ENCODE measurements at places on chromosomes 5 and 9. TPM values are rescaled to one million over a fixed set of nuclear protein-coding genes. Genes with fewer than 3 reads are reported as not detected.

The CD74 gene
- total RNA-seq: 316 TPM

The HSD17B3 gene
- total RNA-seq: not detected

GRCh38 chr5:80780024-80780423, 125.2 kb upstream of the DHFR start:
- peaks cover 24% of the 10 kb centered on the region for H3K36me3 ChIP-seq
- no peak for DNase-seq
- H3K4me3 ChIP-seq: no peak overlapping the region
- no peaks in the 10 kb centered on the region for H3K27me3 ChIP-seq
- peaks cover 15% of the 10 kb centered on the region for H3K4me1 ChIP-seq
- H3K27ac ChIP-seq: no peak overlapping the region

- H3K4me1 ChIP-seq: no peaks in the 10 kb centered on the region
- no peak overlapping the region for H3K4me3 ChIP-seq
- H3K27me3 ChIP-seq: peaks cover 4% of the 10 kb centered on the region
- DNase-seq: no peak
- H3K36me3 ChIP-seq: peaks cover 18% of the 10 kb centered on the region
These were observed 14.4 kb downstream of the CPLX2 start for GRCh38 chr5:175885813-175886212.

- DNase-seq: no peak
- H3K4me1 ChIP-seq: no peaks in the 10 kb centered on the region
- no peaks in the 10 kb centered on the region for H3K27me3 ChIP-seq
- no peak overlapping the region for H3K27ac ChIP-seq
These were observed 113.5 kb upstream of the WWC1 start for GRCh38 chr5:168177831-168178450.

DNA sequence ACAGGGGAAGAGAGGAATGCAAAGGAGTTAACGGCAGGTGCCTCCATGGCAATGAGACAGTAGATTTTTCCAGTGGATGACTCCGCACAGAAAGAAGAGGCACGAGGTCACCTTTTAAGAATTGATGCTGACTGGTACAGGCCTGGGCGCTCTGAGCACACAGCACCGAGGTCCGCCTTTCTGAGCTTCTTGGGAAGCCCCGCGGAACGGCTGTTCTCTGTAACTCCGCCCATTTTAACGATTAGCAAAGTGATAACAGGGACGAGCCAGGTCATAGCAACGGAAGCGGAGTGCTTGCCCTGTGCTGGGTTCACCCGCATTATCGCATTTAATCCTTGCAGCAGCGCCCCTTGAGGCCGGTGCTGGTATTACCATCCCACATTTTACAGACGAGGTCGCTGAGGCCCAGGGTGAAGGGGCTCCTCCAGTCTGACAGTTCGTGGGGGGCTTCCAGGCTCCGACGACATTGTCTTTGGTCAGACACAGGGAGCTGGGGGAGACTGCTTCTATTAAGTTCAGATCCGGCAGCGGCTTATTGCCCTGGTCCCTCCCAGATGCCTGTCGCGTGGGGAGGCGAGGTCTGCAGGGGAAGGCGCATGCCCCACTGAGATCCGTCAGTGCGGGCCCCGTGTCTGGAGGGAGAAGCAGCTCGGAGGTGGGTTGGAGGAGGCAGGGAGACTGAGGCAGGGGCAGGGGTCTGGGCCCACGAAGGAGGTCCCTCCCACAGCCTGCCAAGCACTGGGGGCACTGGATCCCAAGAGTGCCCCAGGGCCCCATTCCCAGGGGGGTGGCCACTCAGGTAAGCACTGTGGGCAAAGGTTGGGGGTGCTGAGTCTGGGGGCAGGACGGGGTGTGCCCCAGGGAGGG, 22.3 kb upstream of the HMCN2 start:
- H3K36me3 ChIP-seq: no peaks in the 10 kb centered on the region
- H3K4me1 ChIP-seq: peaks cover 30% of the 10 kb centered on the region
- H3K4me3 ChIP-seq: peak overlapping the region; percentile 20
- peak; percentile 88 for DNase-seq
- no peak overlapping the region for H3K27ac ChIP-seq

DNA sequence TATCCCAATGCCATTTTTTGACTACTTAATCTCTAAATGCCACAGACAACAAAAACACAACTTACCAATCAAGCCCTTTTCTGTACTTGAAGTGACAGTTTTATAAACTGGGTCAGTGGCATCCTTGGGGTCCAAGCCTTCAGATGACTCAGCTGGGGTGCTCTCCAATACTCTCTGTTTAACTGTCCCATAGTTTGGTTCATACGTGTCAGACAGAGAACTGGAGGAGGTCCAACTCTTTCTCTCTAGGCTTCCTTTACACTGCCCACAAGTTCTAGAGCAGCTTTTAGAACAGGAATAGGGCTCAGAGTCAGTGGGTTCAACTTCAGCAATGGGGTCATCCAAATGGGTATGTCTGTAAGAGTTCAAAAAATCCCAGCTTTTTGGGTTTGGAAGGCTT, 166.9 kb downstream of the CDC42SE2 start:
- peaks cover 4% of the 10 kb centered on the region for H3K4me1 ChIP-seq
- H3K27ac ChIP-seq: peak overlapping the region; percentile 41
- H3K4me3 ChIP-seq: no peak overlapping the region
- H3K27me3 ChIP-seq: no peaks in the 10 kb centered on the region

Measured in activated naive CD4-positive, alpha-beta T cell treated with anti-CD3 and anti-CD28 coated beads for 36 hours (primary cell).